ENCODE measurements at places on chromosomes 13 and 19.

DNA sequence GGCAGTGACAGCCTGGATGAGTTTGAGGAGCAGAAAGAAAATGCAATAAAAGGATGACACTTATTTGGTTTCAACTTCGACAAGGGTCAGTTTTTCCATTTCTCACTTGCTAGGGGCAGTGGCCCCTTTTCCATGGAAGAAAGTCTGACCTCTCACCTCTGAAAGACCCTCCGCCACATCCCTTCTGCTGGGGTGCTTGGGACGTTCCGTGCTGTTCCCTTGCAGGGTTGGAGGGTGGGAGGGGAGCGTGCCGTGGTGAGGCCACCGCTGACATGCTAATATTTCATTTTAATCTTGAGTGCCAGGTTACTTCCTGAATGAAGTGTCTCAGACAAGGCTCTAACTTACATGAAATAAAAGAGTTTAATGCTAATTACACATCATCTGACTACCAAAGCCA is 5.2 kb upstream of the ZNF536 start:
- DNase-seq: no peak

- DNase-seq: peak; percentile 65
These were observed at the start of gene SACS for GRCh38 chr13:23433171-23434153. Gene SACS, minus strand, starts transcription at chr13:23433702. Its CDS starts 22,463 bp downstream, at chr13:23411239.

GRCh38 chr13:50905256-50905655 is 4.3 kb upstream of the RNASEH2B start:
- DNase-seq: no peak

DNA sequence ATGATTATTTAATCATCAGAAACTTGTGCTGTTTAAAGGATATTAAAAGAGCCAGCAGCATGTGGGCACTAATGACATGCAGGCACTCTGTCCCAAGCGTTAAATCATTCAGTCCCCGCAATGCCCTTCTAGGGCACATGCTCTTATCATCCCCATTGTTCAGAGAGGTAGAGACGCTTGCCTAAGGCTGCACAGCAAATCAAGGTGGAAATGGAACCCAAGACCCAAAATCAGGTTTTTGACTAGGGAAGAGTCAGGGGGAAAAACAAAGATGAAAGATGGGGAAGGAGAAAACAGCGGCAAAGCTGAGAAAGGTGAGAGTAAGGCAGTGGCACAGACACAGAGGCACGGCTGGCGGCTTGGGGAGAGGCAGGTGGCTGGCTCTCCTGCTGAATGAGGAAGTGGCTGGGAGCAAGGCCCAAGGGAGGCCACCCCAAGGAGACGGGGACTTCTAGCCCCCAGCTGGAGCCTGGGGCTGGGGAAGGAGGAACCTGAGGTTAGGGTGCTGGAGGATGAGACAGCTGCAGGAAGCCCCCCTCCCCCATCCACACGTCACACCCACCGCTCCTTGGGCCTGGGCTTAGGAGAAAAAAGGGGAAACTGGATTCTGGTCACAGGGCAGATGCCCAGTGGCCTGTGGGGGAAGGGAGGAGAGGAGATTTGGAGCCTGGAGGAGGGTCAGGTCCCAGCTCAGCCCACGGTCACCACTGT is 1.0 kb upstream of the TYROBP start:
- no peak for DNase-seq

DNA sequence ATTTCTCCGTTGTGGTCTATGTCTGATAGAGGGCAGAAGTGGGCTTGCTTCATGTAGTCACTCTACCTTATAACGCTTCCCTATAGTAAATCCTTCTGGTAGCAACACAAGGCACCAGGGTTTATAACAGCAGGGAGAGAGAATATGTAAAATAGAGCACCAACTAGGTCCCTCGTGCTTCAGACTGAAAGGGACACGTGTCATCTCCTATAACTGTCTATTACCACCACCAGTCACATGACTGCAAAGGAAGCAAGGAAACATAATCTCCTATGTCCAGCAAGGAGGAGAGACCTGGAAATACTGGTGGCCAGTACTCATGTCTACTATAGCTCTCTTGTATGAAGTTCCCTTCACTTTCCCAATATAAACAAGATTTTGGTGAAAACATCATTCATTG is 79.2 kb downstream of the SLAIN1 start:
- DNase-seq: no peak

DNA sequence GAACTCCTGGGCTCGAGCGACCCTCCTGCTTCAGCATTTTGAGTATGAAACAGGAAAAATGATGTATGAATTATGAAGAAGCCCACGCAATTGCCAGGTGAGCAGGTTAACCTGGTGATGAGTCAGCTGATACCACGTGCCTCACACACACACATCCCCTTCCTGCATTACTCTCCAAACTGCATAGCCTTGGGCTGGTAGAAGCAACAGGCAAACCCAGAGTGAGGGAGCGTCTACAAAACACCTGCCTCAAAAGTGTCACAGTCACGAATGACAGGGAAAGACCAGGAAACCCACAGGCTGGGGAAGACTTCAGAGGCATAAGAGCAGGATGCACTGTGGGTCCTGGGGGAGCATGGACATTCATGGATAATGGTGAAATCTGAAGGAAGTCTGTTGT is 192.8 kb upstream of the IRS2 start:
- DNase-seq: no peak

- DNase-seq: peak; percentile 82
These were observed 71.0 kb downstream of the ITGBL1 start for GRCh38 chr13:101523154-101524131.

GRCh38 chr13:59088716-59089115 is 1075.0 kb downstream of the DIAPH3 start:
- no peak for DNase-seq
